Suprapubic skin (tissue), 4 donors: ENCODE measurements at places on chromosomes 2 and 18. TPM values are rescaled to one million over a fixed set of nuclear protein-coding genes. Genes with fewer than 3 reads are reported as not detected.

DNA sequence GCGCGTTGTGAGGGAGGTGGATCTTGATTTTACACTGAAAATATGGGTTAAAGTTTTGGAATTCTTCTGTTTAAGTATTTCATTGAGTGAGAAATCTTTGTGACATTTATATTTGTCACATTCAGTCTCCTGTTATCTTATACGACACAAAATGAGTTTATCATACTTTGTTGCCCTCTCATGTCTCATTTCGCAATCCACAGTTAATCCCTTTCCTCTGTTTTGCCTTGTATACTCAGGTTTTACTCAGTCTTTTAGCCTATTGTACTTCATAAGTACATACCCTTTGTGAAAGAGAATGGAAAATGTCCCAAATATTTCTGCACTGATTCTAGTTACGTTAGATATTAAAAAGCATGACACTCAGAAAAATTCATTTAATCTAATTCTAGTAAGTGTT lies 142.7 kb downstream of the ATP9B start:
- DNase-seq = no peak
- peaks cover 24% of the 10 kb centered on the region for H3K36me3 ChIP-seq
- H3K27me3 ChIP-seq = no peaks in the 10 kb centered on the region
- H3K4me1 ChIP-seq = no peaks in the 10 kb centered on the region
- no peak overlapping the region for H3K4me3 ChIP-seq

DNA sequence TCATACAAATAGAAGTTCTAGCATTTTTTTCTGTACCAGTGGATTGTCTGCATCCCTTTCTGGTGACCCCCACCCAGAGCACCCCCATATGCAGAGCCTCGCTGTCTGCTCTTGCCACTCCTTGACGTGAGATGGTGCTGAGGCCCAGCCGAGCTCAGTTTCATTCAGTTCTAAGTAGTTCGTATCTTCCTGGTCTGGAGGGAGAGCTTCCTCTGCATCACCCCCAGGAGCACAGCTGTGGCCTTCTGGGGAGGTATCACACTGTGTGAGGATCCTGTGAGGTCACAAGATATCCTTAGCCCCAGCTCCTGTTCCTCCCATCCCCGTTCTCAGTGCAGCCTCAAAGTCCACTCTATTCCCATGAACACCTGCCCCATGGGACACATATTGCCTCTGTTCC lies 132.7 kb downstream of the PTGR3 start:
- H3K27ac ChIP-seq = no peak overlapping the region
- no peaks in the 10 kb centered on the region for H3K36me3 ChIP-seq
- H3K4me3 ChIP-seq = no peak overlapping the region
- H3K4me1 ChIP-seq = no peaks in the 10 kb centered on the region
- no peaks in the 10 kb centered on the region for H3K27me3 ChIP-seq
- DNase-seq = no peak

DNA sequence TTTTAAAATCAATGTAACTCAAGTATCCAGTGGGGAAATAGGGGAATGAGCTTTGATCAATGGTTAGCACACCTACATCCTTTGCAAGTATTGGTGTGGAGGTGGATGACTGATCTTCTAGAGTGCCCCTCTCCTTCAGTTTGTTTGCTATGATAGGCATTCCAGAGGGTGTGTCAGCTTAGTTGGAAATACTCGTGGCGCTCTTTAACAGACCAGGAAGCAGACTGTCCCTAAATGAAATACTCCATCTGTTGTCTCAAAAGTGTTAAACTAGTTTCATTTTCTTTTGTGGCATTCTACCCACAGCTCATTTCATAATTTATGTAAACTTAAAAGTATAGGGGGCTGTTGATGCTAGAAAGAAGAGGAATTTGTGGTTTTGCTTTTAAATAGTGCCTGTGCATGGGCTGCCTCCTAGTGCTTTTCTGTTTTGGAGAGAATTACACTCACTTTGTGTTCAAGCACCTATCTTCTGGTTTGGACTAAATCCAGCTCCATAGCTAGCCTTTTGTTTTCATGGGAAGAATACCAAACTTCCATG lies 66.2 kb downstream of the STAT1 start:
- no peaks in the 10 kb centered on the region for H3K36me3 ChIP-seq
- H3K4me3 ChIP-seq = peak overlapping the region; percentile 14
- H3K27me3 ChIP-seq = no peaks in the 10 kb centered on the region
- DNase-seq = no peak

DNA sequence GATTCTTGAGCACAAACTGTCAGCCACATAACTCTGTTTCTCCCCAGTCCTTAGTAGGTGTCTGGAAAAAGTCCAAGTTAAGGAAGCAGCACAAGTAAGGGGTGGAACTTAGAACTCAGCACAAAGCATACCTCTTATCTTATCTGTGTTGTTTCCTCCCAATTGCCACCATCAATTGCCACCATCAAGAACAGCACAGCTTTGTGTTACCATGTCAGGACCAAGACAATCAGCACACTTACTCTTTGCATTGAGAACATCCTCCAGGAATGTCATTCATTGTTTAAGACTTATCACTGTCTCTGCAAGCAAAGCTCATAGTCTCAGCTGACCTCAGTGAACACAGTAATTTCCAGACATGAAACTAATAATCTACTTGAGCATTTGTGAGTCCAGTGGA lies 212.7 kb upstream of the FSHR start:
- H3K4me3 ChIP-seq = no peak overlapping the region
- no peaks in the 10 kb centered on the region for H3K4me1 ChIP-seq
- no peaks in the 10 kb centered on the region for H3K36me3 ChIP-seq

- peaks cover 15% of the 10 kb centered on the region for H3K4me1 ChIP-seq
- DNase-seq = peak; percentile 36
- no peak overlapping the region for H3K27ac ChIP-seq
- no peaks in the 10 kb centered on the region for H3K27me3 ChIP-seq
- H3K36me3 ChIP-seq = no peaks in the 10 kb centered on the region
These were observed 48.2 kb downstream of the HAUS1 start for GRCh38 chr18:46152436-46152807.

DNA sequence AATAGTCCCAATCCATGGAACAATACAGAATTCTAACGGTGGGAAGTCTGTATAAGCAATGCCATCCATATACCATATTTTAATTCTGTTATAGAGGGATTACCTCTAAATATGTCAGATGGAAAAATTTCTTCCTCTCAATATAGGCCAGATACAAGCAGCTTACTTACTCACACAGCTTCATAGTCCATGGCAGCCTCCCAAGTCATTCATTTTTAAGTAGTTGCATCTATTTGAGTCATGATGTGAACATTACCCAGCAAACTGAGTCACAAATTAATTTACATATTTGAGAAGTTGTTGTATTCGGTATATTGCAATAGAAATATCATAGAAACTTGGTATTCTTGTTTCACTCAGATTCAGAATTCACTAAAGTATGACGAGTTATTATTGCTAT lies 20.3 kb downstream of the TBR1 start:
- H3K27me3 ChIP-seq = peaks cover 30% of the 10 kb centered on the region
- no peak for DNase-seq
- H3K36me3 ChIP-seq = no peaks in the 10 kb centered on the region
- H3K27ac ChIP-seq = no peak overlapping the region

GRCh38 chr2:216634370-216635148 lies 1.3 kb downstream of the IGFBP2 start:
- H3K27me3 ChIP-seq = peaks cover 64% of the 10 kb centered on the region
- DNase-seq = no peak
- peaks cover 27% of the 10 kb centered on the region for H3K4me1 ChIP-seq
- peak overlapping the region; percentile 51 for H3K4me3 ChIP-seq

- H3K4me3 ChIP-seq = no peak overlapping the region
- no peak for DNase-seq
- H3K27me3 ChIP-seq = no peaks in the 10 kb centered on the region
- no peak overlapping the region for H3K27ac ChIP-seq
- H3K36me3 ChIP-seq = no peaks in the 10 kb centered on the region
These were observed 275.1 kb upstream of the CXCR4 start for GRCh38 chr2:136392897-136393505.

DNA sequence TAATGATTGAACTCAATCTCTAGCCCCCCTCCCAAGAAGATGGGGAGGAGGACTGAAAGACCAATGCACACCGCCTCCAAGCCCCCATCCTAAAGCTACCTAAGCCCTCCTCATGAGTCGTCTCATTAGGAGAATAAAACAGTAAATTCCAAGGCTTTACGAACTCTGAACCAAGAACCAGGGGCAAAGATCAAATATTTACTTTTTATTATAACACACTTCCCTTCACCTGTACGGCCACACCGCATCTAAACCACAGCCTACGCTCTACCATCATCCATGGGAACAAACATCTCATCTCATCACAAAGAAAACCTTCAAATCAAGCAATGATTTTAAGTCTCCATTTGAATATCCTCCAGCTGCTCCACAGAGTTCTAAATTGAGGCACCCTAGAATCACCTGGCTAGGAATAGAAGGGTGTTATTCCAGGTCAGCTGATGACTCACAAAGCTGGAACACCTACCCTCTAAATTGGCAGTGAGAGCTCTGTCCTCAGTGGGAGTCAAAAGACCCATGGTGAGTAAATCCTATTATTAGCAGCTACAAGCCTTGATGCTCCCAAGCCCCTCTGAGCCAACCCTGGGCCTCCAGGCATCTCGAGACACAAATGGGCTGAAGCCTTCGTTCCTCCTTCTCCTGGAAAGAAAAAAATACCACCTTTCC lies 45.6 kb upstream of the BZW1 start:
- H3K36me3 ChIP-seq = no peaks in the 10 kb centered on the region
- peaks cover 2% of the 10 kb centered on the region for H3K27me3 ChIP-seq
- no peak overlapping the region for H3K4me3 ChIP-seq
- peaks cover 15% of the 10 kb centered on the region for H3K4me1 ChIP-seq
- DNase-seq = no peak
- no peak overlapping the region for H3K27ac ChIP-seq

DNA sequence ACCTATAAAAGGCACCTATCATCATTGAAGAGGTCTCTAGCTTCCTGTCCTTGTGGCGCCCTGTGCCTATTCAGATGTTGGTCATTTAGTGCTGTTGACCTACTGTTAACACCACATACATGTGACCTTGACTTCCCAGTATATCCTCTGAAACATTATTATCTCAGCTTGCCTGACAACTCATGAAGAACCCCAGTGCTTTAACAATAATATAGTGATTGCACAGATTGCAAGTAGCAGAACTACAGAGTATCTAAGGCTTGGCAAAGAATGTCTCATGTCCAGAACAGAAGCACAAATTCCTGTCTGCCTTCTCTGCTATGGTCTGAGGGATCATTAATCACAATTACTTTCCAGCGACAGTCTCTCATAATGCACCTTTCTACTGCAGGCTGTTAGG lies 165.3 kb downstream of the LCLAT1 start:
- H3K4me1 ChIP-seq = no peaks in the 10 kb centered on the region
- H3K27ac ChIP-seq = no peak overlapping the region
- no peaks in the 10 kb centered on the region for H3K36me3 ChIP-seq
- H3K4me3 ChIP-seq = no peak overlapping the region
- DNase-seq = no peak

DNA sequence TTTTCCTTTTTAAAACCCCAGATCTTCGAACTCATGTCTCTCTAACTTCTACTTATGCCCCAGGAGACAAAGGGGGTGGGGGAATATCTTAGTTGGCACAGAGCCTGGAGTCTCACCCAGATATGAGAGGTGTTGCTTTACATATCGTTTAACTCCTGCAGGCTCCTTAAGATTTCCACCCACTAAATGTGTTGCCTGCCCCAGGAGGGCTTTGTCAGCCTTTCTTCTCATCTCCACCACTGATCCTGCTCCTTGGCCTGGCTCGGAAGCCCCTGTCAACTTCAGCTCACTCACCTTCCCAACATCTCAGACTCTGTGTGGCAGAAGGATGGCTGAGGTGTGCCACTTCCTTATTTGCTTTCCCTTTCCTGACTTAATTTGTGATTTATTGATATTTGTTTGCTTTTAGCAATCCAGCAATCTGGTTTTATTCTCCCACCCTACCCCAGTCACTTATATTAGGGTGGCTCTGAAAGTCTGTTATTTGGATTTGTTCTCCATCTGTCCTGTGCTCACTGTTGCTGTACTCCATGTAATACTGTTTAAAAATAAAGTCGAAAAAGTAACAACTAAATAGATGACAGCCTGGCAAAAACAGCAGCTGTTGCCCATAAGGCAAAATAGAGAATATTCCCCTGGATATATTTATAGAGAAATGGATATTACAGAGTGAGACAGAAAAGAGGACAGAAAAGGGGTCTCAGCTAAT lies 200.6 kb downstream of the ZBTB7C start:
- DNase-seq = no peak
- H3K4me3 ChIP-seq = no peak overlapping the region
- no peaks in the 10 kb centered on the region for H3K36me3 ChIP-seq
- H3K4me1 ChIP-seq = no peaks in the 10 kb centered on the region

DNA sequence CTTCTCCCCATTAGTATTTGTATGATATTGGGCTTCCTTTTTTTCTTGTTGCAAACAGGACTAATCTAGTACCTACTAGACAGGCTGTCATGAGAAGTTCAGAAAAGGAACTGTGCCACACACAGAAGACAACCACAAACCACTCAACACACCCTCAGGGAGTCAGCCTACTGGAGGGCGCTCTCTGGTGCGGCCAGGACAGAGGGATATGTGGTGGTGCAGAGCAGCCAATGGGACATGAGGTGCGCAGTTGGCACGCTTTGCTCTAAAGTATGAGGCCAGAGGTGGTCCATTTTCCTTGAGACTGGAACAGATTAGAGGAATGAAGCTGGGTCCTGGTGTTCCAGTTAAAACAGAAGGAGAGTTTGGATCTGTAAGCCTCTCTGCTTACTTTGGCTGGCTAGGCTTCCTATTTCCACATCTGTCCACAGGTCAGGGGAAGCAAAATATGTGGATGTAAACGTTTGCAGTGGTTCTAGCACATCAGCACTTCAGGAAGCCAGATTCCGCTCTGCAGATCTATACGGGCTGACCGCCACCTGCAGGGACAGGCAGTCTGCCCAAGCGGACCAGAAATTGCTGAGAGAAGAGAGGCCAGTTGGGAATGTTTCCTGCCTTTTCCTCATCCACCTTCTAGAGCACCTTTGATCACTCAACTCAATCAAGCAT lies 114.1 kb downstream of the GFPT1 start:
- no peaks in the 10 kb centered on the region for H3K27me3 ChIP-seq
- no peak for DNase-seq
- no peaks in the 10 kb centered on the region for H3K36me3 ChIP-seq
- H3K27ac ChIP-seq = no peak overlapping the region
- no peak overlapping the region for H3K4me3 ChIP-seq

DNA sequence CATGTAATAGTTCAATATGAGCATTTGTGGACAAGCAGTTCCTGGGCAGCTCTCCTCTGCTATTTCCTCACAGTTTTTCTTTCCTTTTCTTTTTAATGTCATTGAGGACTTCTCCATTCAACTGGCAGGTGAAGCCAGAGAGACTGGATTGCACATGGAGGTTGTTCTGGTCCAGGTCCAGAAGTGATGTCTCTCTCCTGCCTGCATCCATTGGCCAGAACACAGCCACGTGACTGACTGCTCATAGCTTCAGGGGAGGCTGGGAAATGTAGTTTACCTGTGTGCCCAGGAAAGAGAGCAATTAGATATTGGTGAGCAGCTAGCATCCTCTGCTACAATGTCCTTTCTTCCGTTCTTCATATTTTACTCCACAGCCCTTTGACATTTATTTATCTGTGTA lies 20.2 kb upstream of the ADAM23 start:
- DNase-seq = no peak
- H3K27me3 ChIP-seq = no peaks in the 10 kb centered on the region
- no peak overlapping the region for H3K4me3 ChIP-seq
- no peaks in the 10 kb centered on the region for H3K36me3 ChIP-seq
- H3K27ac ChIP-seq = no peak overlapping the region

FOXD4L1 gene
- total RNA-seq = not detected

CD8B2 gene
- total RNA-seq = not detected

C2orf15 gene
- 0.72 TPM for total RNA-seq

SNED1 gene
- total RNA-seq = 14.9 TPM

RAPGEF4 gene
- 25.3 TPM for total RNA-seq
